ENCODE measurements at places on chromosomes 5 and 9.

- H3K36me3 ChIP-seq: no peaks in the 10 kb centered on the region
- no peak overlapping the region for H3K4me3 ChIP-seq
- H3K27ac ChIP-seq: no peak overlapping the region
- no peak for DNase-seq
- no peaks in the 10 kb centered on the region for H3K27me3 ChIP-seq
- no peaks in the 10 kb centered on the region for H3K4me1 ChIP-seq
Observed at GRCh38 chr5:31707329-31707728, 68.4 kb downstream of the PDZD2 start.

- no peaks in the 10 kb centered on the region for H3K27me3 ChIP-seq
- peaks cover 4% of the 10 kb centered on the region for H3K4me1 ChIP-seq
- no peaks in the 10 kb centered on the region for H3K36me3 ChIP-seq
- no peak overlapping the region for H3K4me3 ChIP-seq
- no peak overlapping the region for H3K27ac ChIP-seq
Observed at GRCh38 chr9:72996114-72996513, 43.3 kb upstream of the ALDH1A1 start.

GRCh38 chr9:126126807-126127206, 199.8 kb upstream of the MVB12B start:
- no peak for DNase-seq
- H3K27me3 ChIP-seq: peaks cover 23% of the 10 kb centered on the region
- peaks cover under 1% of the 10 kb centered on the region for H3K36me3 ChIP-seq
- H3K27ac ChIP-seq: no peak overlapping the region

DNA sequence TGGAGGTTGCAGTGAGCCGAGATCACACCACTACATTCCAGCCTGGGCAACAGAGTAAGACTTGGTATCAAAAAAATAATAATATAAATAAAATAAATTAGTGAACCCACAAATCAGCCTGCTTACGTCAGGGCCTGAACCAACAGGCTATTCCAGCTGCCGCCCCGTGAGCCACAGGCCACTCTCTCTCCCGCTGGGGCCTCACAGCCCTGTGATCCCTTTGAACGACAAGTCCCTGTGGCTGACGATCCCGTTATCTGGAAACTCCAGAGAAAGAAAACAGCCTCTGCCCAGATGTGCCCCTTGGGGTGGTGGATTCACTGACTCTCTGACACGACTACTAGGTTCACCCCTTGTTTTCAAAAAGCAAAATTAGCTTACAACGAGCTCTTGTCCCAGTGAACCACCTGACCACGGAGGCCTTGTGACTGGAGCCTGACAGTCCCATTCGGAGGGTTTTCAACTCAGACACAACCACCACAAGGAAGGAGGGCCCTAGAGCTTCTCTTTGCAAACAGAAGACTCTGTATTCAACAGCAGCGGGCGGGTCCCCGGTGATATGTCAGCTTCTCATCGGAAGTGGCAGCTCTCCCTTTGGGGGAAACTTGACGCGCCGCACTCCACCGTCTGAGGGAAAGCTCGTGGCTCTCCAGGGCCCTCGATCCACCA, 4.4 kb upstream of the DIPK1B start:
- H3K4me3 ChIP-seq: no peak overlapping the region
- no peaks in the 10 kb centered on the region for H3K36me3 ChIP-seq
- H3K27ac ChIP-seq: no peak overlapping the region

DNA sequence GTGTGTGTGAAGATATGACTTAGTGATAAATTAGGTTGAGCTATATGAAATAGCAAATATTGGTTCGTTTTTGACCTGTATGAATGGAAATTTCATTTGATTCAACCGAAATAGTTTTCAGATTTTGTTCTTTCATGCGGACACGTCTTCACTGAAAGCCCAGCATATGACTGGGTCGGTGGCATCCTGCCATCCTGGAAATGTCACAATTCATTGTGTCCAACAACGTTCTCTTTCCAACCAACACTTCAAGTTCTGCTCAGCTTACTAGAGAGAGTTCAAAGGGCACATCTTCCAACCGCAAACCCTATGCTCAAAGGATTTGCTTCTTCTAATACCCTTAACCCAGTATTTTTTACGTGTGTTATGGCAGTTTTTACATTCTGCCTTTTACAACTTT, 252.5 kb downstream of the NTRK2 start:
- H3K27me3 ChIP-seq: peaks cover 16% of the 10 kb centered on the region
- H3K27ac ChIP-seq: no peak overlapping the region
- no peaks in the 10 kb centered on the region for H3K4me1 ChIP-seq
- H3K36me3 ChIP-seq: no peaks in the 10 kb centered on the region
- no peak for DNase-seq
- no peak overlapping the region for H3K4me3 ChIP-seq

GRCh38 chr9:101093620-101094019, 65.1 kb downstream of the PLPPR1 start:
- DNase-seq: no peak
- H3K4me1 ChIP-seq: no peaks in the 10 kb centered on the region
- no peaks in the 10 kb centered on the region for H3K27me3 ChIP-seq
- no peak overlapping the region for H3K4me3 ChIP-seq
- H3K36me3 ChIP-seq: no peaks in the 10 kb centered on the region

DNA sequence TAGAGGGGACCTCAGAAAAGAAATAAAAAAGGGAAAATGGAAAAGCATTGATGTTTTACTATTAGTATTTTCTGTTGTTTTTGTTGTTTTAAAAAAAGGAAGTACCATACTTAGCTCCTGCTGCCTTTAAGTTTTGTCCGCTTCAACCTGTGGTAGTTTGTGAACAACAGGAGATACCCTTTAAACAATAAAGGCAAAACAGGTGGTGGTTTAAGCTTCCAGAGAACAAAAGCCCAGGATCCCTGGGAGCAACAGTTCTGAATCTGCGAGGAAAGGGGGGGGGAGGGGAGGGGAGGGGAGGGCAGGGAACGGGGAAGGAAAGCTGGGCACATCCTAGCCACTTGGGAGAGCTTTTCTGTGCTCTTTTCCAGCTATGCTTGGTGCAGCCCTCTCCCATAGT, 2.1 kb upstream of the PSIP1 start:
- peaks cover 38% of the 10 kb centered on the region for H3K4me1 ChIP-seq
- no peak overlapping the region for H3K27ac ChIP-seq
- no peak overlapping the region for H3K4me3 ChIP-seq
